ENCODE measurements at places on chromosomes 11 and 22. TPM values are rescaled to one million over a fixed set of nuclear protein-coding genes. Genes with fewer than 3 reads are reported as not detected.
A peak's percentile ranks its signal among the peaks of the same experiment; 100 is the strongest.

GRCh38 chr11:11263238-11264005 is 89.6 kb downstream of the CSNK2A3 start:
- peak; percentile 63 for DNase-seq

DNA sequence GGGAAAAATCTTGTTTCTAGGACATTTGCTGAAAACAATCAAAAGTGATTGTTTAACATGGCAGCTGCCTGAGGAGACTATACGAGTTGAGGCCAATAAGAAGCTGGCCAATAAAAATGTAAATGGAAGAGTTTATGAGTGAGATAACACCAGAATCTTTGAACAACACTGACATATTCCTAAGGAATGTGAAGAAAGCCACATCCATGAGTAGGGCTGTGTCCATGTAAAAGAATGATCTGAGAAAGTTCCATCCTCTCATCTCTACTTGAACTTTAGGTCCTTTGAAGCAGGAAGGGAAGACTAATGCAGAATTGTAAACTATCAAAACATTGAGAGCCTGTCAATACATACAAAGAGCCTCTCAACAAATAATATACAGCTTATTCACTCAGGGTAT is 6.9 kb upstream of the CHORDC1 start:
- DNase-seq, result no peak

- DNase-seq, result no peak
These were observed 9.5 kb upstream of the CBX6 start for GRCh38 chr22:38881464-38881871.

DNA sequence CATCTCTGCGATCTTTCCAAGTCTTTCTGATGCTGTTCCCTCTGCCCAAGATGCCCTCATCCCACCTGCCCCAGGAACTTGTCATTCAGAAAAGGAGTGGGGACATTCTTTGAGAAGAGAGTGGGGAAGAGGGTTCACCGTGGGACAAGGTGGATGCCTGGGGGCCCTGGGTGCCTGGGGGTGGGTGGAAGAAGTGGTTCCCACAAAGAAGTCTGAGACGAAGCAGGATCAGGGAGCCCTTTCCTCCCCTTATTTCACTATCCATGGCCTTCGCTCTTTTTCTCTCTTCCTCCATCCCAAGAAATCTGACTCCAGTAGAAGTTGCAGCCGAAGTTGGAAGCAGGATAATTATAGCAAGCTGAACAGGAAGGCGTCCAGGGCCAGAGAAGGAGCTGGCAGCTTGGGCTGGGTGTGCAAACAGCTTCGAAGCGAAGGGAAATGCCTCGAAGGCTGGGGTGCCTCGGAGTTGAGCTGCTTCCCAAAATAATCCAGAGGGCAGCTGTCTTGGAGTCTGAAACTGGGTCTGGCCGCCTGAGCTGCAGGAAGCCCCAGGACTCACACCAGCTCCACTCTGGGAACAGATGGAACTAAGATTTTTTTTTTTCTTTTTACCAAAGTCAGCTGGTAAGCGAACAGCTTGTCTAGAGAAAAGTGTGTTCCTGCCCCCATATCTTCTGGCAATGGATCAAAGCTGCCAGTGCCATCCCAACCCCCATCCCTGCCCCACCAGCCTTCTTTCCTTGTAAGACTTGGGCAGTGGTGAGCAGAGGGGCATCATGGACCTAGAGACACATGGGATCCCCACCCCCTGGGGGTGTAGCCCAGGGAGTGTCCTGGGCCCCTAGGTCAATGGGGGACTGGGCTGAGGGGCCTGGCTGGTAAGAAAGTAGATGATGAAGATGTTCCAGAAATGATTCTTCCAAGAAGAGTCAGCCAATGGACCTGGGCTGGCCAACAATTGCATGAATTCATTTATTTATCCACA is 31.5 kb downstream of the PARVG start:
- peak; percentile 26 for DNase-seq

Gene CREB3L1
- total RNA-seq, result 12.3 TPM
